Fibroblast of skin of right biceps (primary cell): ENCODE measurements at places on chromosomes 1 and 21.
A peak's percentile ranks its signal among the peaks of the same experiment; 100 is the strongest.

- peak; percentile 78 for DNase-seq
These were observed 143.5 kb downstream of the C1orf94 start for GRCh38 chr1:34320053-34320669.

DNA sequence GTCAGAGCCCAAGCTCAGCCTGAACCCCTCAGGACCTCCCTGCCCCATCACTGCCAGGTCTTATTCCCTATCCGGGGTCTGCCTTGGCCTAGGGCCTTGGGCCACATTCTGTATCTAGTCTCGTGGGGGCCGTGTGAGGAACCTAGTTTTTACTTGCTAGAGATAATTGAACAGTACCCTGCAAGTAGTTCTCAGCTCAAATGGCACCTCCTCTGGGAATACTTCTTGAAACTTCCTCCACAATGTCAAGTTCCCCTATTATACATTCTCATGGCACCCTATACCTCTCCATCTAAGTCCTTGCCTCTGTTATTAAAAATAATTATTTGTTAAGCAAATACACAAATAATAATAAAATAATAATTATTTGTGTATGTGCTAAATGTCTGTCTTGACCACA lies 32.9 kb upstream of the CSF1 start:
- no peak for DNase-seq

DNA sequence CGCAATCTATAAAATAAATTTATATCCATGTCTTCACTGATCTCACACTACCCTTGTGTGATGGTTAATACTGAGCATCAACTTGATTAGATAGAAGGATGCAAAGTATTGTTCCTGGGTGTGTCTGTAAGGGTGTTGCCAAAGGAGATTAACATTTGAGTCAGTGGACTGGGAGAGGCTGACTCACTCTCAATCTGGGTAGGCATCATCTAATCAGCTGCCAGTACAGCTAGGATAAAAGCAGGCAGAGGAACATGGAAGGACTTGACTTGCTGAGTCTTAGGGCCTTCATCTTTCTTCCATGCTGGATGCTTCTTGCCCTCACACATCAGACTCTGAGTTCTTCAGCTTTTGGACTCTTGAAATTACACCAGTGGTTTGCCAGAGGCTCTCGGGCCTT lies 615.4 kb downstream of the AGBL4 start:
- no peak for DNase-seq

GRCh38 chr21:36149788-36150711 lies 6.6 kb upstream of the DOP1B start:
- peak; percentile 45 for DNase-seq

GRCh38 chr1:62337706-62338631 lies 18.7 kb upstream of the KANK4 start:
- peak; percentile 38 for DNase-seq

DNA sequence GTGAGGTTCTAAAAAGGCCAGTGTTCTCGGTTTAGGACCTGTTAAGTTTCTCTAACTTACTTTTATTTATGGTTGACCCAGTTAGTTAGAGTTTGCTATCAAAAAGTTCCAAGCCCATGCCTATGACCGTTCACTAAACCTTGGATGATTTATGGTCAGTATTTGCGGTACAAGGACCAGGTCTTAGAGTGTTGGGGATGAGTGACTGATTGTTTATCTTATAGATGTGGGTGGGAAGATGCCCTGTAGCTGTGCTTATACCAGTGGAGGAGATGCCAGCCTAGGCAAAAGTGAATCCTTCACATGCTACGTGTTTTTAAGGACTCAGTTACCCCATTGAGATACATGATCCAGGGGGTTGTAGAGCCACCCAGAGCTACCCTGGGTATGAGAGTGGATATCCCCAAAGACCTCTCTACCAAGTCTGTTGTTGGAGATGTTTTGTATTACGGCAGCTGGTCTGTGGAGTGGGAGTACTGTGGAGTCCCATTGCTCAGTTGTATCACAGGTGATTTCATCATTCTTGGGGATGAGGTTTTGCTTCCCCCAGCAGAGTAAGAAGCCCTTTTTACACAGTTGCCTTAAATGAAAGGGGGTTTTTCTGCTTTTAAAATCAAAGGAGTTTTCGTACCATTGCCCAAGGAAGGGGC lies 2.1 kb downstream of the SLC22A15 start:
- no peak for DNase-seq

DNA sequence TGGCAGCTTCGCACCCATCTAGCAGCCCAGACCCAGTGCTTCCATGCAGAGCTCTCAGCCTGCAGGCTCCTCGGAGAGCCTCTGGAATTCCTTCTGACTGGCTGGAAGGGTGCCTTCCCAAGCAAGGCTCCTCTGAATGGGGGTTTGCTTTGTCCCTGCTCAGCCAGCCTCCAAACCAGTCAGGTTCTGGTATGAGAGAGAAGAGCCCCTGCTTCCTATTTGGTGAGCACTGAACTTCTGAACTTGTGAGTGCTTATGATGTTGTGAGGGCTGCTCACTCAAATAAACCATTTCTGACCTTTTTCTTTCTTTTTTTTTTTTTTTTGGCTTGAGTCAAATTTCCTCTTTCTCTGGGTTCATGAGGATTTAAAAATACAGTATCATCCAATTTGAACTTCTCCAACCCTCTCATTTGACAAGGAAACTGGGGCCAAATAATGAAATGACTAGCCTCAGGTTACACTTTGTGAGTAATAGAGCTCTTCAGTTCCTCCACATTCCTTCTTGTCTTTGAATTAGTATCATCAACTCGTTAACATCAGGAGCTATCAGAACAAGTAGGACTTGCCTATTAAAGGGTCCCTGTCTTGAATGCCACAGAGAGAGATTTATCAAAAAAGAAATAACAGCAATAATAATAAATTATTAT lies 39.6 kb downstream of the GFI1 start:
- no peak for DNase-seq

DNA sequence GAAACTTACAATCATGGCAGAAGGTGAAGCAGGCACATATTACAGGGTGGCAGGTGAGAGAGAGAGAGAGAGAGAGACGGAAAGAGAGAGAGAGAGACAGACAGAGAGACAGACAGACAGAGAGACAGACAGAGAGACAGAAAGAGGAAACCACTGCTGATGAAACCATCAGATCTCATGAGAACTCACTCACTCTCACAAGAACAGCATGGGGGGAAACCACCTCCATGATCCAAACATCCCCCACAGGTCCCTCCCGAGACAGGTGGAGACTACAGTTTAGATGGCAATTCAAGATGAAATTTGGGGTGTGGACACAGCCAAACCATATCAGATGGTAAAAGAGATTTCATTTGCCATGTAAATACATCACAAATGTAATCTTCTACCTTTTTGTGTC lies 708.1 kb downstream of the MRPL39 start:
- no peak for DNase-seq

DNA sequence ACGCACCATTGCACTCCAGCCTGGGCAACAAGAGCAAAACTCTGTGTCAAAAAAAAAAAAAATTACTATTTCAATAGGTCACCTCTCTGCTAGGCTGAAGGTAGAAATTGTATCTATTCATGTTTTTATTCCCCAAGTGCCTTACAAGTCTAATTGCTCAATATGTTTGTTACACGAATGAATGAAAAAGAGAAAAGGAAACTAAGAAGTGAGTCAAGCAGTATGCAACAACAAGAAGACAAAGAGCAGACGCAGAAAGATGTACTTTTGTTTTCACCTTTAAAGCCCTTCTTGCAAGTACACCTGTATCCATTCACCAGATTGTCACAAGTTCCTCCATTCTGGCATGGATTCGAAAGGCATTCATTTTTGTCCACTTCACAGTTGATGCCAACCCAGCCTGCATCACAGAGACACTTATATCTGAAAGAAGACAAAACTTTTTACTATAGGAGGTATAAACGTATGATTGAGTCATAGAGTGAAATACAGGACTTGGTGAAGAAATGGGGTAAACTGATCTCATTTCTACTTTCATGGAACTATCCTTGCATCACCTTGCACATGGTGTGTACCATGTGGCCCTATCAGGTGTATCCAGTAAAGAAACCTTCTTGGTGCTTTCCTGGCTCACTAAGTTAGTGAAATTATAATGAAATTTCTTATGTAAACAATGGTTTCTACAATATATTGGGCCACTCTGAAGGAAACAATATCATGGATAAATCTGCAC lies 57.1 kb upstream of the ADAM30 start:
- DNase-seq: no peak

DNA sequence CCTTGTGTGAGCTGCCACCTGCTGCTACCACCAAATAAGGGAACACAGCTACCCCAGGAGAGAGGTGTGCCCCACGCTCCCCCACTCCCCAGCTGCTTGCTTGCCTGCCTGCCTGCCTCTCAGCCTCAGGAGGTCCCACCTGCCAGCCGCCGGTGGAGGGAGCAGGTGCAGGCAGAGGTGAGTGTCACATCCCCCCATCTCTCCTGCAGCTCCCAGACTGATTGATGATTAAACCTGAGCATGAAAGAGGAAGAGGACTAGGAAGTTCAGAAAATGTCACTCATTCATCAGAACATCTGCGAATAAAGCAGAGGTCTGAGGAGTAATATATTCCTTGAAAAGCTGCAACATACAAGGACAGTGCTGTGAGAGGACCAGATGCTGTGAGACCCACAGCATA lies 58.6 kb upstream of the HIVEP3 start:
- DNase-seq: no peak

DNA sequence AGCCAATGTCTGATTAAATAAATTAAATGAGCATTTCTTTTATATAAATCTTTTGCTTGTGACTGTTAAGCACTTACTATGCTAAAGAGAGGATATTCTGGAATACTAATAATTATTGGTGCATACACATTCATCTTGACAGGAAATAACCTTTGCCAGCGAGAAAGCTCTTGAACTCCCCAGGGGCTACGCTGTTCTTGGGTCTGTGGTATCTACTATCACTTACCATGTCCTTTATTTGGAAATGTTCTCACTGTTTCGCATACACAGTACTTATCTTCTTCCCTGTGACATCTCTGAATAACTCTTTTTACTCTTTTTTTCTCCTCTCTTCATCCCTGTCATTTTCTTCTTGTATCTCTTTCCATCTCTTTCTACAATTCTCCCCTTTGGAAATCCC lies 178.7 kb downstream of the GABPA start:
- DNase-seq: no peak

- peak; percentile 10 for DNase-seq
These were observed 89.7 kb upstream of the ESRRG start for GRCh38 chr1:216812966-216813365.

GRCh38 chr1:201729973-201730608 lies 98.9 kb upstream of the IPO9 start:
- no peak for DNase-seq

DNA sequence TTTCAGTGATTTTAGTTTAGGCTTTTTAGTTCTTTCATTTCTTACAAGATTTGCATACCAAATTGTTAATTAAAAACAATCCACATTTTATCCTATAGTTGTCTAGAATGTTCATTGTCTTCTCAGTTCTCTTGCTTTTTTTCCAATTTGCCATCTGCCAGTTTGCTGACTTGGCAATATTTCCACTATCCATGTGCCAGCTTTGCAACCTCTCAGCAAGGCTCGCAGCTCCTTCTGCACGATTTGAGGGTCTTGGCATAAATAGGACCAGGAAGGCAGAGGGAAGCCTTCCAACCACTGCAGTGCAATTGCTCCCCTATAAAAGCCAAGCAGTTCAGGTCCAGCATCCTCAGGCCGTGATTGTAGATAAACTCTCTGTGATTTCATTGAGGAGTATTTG lies 306.8 kb upstream of the FMN2 start:
- no peak for DNase-seq

GRCh38 chr1:210855440-210855839 lies 278.5 kb downstream of the KCNH1 start:
- DNase-seq: no peak

- DNase-seq: no peak
These were observed 97.1 kb upstream of the ETV3 start for GRCh38 chr1:157235307-157235706.

GRCh38 chr1:46180082-46180616 lies 3.9 kb upstream of the P3R3URF start:
- DNase-seq: no peak

DNA sequence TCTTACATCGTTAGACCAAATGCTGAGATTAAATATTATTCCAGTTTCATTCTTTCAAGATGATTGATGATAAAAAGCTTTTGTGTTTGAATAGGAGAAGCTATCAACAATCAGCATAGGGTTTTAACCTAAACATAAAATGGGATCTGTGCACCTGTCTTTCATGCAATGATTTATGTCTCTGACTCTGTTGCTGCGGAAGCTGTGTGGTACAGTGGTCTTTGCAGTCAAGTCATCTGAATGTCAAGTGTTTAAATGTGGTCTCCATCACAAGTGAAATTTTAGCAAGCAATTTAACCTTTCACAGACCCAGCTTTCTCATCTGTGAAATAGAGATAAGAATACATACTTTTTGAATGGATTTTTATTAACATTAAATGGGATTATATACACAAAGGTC lies 107.2 kb downstream of the PLPPR5 start:
- no peak for DNase-seq

DNA sequence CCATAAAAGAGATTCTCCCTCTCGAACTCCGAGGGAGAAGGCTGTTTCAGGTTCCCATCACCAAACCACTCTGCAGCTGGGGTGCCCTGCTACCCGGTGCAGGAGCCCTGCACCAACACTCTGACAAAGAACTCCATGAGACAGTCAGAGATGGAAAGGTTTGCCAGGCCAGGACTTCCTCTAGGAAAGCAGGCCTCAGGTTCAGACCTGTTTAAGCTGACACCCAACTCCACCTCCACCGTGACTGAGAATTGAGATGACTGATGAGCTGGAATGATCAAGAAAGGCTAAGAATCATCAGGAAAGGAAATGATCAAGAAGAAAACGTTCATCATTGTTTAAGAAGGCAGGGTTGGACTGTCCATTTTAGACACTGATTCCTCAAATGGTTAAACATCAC lies 46.2 kb upstream of the KCNE1 start:
- no peak for DNase-seq

- no peak for DNase-seq
These were observed 41.8 kb downstream of the TRPM2 start for GRCh38 chr21:44395260-44395659.

- no peak for DNase-seq
These were observed 33.4 kb downstream of the KRTAP10-1 start for GRCh38 chr21:44506279-44507255.

DNA sequence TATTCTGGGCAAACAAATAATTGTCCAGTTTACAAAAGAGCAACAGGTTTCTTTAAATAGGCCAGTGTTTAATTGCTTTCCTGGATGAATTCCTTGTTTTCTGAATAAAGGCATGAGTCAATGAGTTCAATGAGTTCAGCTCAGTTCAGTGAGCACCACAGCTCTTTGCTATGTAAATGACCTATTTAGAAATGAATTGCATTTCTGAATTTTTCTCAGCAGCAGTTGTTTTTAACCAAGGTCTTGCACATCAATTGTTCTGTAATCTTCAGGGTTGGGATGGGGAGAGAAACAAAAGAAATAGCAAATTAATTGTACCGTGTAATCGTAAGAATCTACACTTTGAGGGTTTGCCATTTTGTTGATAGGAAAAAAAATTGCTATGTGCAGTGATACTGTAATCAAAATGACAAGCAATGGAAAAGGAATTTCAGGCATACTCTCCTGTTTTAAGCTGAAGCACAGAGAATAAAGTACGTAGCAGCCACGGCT lies 45.7 kb downstream of the MIS18A start:
- DNase-seq: peak; percentile 33

GRCh38 chr1:16464917-16465625 lies 24.5 kb downstream of the NECAP2 start:
- peak; percentile 7 for DNase-seq

DNA sequence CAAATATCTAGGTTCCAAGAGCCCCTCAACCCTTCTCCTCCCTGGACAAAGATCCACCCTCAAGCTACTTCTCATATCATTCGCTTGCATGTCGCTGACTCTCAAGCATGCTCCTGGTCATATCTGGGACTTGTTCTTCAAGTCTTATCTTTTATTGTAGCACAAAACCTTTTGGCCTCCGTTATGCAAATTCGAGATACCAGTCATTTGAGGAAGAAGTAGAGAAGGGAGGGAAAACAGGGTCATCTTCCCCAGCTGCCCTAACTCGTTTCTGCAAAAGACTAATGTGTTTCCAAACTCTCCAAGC lies 63.8 kb upstream of the ETS2 start:
- DNase-seq: no peak
